Renal cortex interstitium (tissue), 15 donors: ENCODE measurements at places on chromosomes 6 and 20. TPM values are rescaled to one million over a fixed set of nuclear protein-coding genes. Genes with fewer than 3 reads are reported as not detected.

NAA20 gene
- 103 TPM for polyA plus RNA-seq

ARFGEF2 gene
- 28.4 TPM for polyA plus RNA-seq

B3GALT4 gene
- 4.4 TPM for polyA plus RNA-seq

- no peak for DNase-seq
These were observed 14.9 kb upstream of the TTPAL start for GRCh38 chr20:44460795-44461141.

DNA sequence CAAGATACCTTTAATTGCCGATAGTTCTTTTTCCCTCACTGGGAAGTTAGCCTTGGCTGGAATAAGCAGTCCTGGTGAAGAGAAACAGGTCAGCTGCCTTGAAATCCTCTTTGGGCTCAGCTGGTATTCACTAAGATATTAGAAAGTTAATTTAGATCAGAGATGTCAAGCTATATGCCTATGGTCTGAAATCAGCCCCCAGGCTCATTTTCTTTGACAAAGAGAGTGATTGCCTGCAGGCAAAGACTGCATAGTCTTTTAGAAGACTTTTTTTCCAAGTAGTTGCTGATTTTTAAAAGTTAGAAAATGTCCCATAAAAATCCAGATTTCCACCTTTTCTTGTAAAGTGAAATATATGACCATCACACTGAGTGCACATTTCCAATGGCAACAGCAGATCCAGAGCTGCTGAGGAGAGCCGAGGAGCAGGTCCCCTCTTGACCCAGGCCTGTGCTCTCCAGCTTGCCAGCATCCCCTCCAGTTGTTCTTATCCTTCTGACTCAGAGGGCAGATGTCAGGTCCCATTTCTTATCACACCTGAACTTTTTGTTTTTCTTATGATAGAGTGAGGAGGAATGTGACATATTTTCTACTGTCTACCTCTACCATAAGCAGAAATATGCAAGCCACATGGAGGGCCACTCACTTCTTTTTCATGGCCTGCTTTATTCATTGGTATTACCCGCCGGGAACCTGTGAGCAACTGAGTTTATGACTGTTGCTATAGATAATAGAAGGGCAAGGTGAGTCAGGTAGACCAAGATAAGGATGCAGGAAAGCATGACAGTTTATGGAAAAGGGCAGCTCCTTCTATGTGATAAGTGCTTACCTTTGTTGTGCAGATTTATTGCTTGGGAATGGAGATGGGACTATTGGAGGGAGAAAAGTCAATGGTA is 17.6 kb upstream of the L3MBTL3 start:
- DNase-seq = no peak

DNA sequence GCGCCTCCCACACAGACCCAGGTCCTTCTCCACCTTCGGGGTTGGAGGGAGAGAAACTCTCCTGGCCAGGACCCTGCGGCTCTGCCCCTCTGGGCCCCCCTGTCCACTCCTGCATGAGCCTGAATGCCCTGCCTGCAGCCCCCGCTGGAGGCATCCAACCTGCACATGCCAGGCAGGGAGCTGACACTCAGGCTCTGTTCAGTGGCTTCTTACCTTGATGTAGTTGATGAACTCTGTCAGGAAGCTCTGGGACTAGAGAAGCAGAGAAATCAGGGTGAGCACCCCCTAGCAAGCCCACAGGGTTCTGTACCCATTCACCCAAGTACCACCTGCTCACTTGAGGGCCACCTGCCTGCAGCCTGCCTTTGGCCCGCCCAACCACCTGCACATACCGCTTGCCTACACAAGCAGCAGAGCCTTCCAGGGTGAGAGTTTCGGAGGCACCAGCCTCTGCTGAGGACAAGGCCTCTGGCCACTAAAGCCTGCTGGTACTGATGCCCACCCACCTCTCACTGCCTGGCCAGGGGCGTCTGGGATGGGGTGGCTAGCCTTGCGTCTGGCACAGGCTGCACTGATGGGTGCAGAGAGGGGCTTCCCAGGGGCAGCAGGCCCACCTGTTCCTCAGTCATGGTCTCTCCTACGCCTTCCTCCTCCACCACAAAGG is 9.7 kb downstream of the DDRGK1 start:
- DNase-seq = no peak

DNA sequence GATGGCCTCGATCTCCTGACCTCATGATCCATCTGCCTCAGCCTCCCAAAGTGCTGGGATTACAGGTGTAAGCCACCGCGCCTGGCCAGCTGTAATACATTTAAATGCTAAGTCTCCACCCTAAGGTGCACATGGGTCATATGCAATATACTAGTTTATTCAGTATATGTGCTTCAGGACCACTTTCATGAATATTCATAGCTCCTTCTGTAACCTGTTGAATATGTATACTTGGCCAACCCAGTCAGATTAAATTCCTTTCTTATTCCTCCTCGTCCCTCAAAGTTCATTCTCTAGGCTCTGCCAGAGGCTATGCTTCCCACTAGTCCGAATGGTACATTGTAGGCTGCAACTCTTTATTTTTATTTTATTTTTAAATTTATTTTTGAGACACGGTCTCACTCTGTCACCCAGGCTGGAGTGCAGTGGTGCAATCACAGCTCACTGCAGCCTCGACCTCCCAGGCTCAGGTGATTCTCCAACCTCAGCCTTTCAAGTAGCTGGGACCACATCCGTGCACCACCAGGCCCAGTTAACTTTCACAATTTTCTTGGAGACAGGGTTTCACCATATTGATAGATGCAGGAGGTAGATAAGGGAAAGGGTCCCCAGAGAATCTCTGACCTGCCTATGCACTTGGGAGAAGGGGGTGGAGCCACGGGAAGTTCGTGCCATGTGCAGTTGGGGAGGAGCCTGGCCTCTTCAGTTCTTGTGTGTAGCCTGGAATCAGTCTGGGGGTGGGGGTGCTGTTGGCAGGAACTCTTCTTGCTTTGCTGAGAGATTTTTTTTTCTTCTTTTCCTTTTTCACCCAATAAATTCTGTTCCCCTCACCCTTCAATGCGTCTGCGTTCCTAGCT is 41.3 kb upstream of the DDR1 start:
- DNase-seq = no peak

GRCh38 chr6:52588710-52589091 is 11.8 kb upstream of the TRAM2 start:
- DNase-seq = no peak

GRCh38 chr6:169131390-169131789 is 122.3 kb downstream of the THBS2 start:
- DNase-seq = no peak

GRCh38 chr6:113634352-113635163 is 222.6 kb upstream of the MARCKS start:
- DNase-seq = no peak

- DNase-seq = no peak
These were observed 191.6 kb upstream of the SNX9 start for GRCh38 chr6:157631412-157631811.
